Activated CD8-positive, alpha-beta memory T cell treated with anti-CD3 and anti-CD28 coated beads for 4 hours (primary cell): ENCODE measurements at places on chromosomes 2 and 18.

GRCh38 chr2:86512034-86512433 lies 51.2 kb downstream of the CHMP3 start:
- no peak for DNase-seq

DNA sequence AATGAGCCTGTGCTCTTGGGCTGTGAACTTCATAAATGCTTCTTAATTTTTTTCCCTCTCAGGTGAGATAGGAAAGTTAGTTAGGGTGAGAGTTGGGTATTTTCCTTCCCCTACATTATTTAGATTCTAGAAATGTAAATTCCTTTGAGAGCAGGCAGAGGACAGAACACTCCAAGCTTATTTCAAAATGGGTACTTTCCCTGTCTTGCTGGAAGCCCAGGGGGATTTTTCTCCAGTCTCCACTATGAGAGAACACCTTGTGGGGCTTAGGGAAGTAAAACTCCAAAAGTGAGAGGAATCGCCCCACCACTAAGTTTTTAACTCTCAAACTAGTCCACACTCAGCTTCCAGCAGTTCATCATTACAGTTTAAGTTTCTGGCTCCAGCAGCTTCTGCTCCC lies 253.2 kb upstream of the CTAGE1 start:
- DNase-seq: no peak

DNA sequence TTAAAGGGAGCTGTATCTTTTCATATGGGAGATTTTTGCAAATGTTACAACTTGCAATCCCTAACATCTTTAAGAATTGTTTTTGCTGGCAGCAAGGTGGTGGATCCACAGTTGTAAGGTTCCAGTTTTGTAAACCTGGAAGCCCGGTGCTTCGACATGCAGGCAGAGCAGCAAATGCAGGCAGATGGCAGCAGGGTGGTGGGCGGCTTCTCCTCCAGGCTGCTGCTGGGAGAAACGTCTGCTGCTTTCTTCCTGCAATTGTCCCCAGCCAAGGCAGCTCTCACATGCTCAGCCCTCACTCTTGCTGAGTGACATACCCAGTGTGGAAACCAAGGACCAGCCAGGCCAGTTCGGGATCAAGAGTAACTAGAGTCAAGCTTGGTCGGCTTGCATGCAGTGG lies 166.0 kb downstream of the SEPTIN10 start:
- no peak for DNase-seq

DNA sequence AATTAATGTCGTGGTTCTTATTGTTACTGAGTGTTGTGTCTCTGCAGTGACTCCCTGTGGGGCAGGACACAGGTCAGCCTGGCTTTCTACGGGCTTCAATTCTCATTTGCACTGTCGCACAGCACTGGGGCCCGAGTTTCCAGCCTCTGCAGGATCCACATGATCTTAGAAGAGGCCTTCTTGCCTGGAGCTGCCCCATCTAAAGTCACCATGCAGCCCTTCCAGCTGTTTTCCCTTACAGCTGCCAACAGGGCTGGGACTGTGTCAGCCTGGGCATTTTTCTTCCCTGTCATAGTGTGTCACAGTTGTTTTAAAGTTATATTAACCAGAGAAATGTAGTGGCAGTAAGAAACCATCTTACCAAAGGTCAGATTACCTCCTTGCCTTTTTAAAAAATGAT lies 27.0 kb downstream of the FHL2 start:
- DNase-seq: no peak

- no peak for DNase-seq
Observed at GRCh38 chr2:188316791-188317423, 25.2 kb downstream of the GULP1 start.

DNA sequence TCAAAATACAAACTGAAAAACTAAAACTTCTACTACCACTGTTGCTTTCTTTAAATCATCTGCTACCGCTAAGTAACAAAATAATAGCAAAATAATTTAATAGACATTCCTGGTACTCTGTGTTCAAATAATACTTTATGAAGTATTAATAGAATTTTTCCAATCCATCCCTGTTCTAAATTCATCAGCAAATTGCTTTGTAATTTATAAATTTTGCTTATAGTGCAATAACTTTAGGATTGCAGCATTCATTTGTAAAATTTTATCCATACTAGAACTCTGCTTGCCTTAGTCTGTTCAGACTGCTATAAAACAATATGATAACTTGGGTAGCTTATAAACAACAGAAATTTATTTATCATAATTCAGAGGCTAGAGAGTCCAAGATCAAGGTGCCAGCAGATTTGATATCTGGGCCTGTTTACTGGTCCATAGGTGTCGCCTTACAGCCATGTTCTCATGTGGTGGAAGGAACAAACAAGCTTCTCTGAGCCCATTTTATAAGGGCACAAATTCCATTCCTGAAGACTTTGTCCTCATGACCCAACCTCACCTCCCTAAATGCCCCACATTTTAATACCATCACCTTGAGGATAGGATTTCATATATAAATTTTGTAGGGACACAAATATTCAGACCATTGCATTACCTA lies 415.1 kb upstream of the MAP2 start:
- DNase-seq: no peak

DNA sequence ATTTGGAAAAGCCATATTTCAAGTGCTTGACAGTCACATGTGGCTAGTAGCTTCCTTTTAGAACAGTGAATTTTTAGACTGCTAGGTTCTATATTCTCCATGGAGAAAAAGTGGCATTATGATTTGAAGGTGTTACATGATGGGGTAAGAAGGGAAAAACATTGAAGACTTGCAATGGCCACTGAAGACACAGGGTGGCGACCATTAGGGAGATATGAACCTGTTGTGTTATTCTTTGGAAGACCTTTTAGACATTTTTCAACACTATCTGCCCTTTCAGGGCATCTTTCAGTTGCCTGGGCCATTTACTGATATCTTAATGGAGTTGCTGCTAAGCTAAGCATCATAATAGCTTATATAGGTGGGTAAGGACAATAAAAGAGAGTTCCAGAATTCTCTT lies 1387.2 kb downstream of the SUCLG1 start:
- DNase-seq: no peak

- DNase-seq: no peak
Observed at GRCh38 chr2:23871206-23871605, 55.7 kb downstream of the ATAD2B start.

DNA sequence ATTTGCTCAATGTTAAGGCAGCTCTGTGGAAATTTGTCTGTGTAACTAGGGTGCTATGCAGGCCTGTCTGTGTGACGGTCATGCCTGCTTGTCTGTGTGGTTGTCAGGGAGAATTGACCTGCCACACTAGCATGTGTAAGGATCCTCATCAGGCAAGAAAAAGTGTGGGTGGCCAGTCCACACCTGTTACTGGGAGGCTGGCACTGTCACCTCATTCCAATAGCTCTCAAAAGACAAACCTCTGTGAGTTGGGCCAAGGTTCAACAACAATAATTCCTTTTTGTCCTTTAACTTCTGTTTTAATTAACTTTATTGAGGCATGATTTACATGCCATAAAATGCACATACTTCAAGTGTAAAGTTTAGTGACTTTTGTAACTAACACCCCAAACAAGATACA lies 4.2 kb upstream of the MARCO start:
- no peak for DNase-seq

DNA sequence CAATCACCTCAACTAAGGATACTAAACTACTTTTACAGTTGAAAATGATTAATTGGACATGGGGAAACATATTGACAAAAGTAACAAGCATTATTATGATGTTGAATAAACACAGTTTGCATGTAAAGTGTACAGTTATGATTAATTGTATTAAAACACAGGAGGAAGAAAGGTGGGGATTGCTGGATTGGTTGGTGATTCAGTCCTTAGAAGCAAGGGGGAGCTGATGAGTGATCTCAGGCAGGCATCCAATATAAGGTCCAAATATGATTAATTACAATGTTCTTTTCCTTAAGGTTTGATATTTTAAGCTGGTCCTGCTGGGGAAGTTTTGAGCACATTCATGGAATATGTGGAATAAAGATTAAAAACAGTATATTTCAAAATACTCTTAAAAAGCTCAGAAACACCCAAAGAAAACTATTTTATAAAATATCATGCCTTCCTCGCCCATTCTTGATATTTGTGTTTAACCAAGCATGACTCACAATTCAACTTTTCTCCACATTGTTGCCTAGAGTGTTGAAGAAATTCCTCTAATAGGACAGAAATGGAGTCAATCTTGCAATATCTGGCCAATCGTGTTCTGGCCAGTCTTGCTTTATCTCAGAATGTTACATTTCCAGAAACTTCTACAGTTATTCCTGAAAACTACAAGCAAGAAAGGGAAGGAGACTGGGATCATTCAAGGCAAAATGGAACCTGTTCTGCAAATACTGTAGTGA lies 268.2 kb downstream of the RPIA start:
- DNase-seq: no peak
